ENCODE measurements at places on chromosomes 4 and X.

DNA sequence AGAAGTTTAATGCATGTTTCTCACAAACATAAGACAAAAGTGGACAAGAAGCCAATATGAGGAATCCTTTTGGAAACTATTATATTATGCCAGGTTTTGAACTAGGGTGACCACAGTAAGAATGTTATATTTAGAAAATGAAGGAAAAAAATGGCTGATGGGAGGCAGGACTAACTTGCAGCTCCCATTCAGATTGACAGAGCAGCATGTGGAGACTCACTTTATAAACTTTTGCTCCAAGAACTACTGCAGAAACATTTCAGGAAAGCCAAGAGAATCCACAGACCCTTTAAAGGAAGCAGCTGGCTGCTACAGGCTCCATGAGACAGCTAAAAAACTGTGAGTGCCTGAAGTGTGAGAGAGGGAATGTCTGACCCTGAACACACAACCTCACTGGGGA lies 738.6 kb upstream of the GRIA3 start:
- DNase-seq = no peak

- DNase-seq = no peak
Measured at GRCh38 chr4:37757761-37758160, 68.7 kb upstream of the PGM2 start.

DNA sequence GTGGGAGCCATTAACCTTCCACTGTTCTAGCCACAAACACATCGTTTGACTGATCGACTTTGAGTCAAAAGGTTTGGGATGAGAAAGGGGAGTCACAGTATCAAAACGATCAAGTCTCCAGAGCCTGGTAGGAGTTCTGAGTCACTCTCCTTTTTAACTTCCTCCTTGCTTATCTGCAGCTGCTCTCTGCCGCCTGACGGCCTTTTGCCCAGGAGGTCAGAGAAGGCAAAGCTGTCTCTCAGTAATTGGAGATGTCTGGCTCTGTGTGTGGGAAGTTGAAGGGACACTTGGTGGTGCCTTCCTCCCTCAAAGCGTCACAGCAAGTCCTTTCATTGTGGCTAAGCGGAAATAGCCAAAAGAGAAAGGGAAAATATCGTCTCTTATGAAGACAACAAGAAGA lies 63.1 kb downstream of the ANOS1 start:
- DNase-seq = no peak

GRCh38 chrX:11341274-11342201 lies 48.3 kb downstream of the AMELX start:
- no peak for DNase-seq

DNA sequence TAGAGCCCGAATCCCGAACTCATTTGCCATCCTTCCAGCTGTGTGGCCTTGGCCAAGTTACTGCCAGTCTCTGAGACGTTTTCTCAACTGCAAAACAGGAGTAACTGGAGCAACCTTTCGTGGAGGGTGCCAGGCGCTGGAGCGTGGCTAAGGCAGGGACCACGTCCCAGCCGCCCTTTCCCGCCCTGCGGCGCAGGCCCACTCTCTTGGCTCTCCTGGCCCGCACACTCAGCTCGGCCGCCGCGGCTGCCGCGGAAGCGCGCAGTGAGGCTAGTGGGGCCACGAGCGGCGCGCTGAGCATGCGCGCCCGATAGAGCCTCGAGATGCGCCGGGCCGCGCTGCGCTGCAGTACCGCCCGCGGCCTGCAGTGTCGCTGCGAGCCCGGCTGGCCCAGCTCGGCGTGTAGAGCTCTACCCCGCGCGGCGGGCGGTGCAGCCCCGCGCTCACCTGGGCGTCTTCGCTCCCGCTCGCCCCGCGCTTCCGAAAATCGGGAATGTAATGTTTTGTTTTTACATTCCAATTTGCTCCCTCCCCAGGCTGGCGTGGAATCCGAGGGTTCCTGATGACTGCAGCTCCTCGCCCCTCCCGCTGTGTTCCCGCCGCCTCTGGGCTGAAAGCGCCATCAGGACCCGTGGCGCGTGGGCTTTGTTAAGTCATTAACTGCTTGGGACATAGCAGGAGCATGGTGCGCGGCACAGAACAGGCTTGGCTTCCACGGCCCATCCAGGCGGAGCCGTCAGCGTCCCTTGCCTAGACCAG lies 4.0 kb upstream of the ZNF518B start:
- DNase-seq = peak; percentile 93

GRCh38 chr4:182225257-182225852 lies 17.8 kb upstream of the TENM3 start:
- DNase-seq = no peak

DNA sequence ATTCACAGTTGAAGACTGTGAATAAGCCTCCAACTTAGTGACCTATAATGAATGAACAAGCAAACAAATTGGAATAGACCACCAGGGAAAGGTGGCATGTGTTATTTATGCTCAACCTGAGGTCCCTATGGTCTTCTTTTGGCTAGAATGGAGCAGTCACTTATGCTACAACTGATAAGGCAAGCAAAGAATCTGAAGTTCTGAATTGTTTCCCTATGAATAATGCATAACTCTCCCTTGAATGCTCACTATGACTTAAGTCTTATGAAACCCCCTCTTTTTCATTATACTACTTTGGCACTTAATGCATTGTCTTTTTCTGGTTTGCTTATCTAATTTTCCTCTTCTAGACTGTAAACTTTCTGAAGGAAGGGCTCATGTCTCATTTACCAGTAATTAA lies 2.6 kb downstream of the GIMD1 start:
- no peak for DNase-seq

DNA sequence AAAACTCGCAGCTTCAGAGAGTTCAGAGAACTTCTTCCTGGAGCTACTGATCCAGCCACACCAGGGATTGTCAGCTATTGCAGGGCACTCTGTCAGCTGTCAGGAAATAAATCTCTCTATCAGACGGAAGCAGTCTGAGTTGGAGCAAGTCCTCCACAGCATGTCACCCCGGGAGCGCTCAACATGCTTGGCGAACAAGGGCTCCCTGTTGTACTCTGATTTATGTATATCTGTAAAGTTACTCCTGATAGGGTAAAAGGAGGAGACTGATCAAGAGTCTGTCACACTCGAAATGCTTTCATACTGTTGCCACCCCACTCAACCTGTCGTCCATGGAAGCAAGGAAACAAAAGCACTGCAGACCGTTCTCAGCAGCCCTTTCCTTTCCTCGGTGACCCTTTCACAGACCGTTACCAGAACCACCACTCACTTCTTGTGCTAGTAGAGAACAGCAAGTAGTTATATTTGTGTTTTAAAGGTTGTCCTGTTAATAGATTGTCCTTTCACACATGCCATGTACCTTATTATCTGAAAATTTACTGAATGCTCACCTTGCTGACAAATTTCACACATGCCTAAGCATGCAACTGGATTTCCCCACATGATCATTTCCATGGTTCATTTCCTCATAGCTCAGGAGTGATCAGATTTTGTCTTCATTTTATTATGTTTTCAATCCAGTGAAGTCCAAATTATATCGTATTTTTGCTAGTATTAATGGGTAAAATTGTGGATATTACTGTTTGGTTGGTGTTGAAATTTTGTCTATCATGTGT lies 2108.9 kb upstream of the TENM3 start:
- peak; percentile 14 for DNase-seq

DNA sequence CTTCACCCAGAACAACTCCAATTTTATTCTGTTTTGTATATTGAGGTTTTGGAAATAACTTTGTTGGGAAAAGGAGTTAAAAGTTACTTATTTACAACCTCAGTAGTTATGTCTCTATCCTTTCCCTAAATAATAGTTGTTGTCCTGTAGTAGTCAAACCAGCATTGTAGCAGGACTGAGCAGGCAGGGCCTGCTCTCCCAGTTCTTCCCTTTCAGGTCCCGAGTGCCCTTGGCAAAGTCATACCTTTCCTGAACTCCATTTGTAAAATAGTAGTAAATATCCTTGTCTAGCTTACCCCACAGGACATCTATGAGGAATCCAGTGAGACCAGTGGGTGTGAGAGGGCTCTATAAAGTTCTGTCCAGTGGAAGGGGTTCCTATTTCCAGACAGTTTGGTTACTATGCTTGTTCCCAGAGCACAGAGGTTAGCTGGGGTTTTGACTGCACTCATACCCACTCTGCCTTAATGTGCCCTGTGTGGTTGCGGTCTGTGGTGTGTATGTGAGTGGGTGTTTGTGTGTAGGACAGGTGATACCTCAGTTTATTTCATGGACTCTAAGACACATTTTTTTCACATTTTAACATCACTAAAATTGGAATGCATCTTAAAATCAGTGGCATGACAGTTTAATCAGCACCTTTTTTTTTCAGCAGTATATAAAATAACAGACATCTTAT lies 136.3 kb downstream of the AMMECR1 start:
- no peak for DNase-seq

DNA sequence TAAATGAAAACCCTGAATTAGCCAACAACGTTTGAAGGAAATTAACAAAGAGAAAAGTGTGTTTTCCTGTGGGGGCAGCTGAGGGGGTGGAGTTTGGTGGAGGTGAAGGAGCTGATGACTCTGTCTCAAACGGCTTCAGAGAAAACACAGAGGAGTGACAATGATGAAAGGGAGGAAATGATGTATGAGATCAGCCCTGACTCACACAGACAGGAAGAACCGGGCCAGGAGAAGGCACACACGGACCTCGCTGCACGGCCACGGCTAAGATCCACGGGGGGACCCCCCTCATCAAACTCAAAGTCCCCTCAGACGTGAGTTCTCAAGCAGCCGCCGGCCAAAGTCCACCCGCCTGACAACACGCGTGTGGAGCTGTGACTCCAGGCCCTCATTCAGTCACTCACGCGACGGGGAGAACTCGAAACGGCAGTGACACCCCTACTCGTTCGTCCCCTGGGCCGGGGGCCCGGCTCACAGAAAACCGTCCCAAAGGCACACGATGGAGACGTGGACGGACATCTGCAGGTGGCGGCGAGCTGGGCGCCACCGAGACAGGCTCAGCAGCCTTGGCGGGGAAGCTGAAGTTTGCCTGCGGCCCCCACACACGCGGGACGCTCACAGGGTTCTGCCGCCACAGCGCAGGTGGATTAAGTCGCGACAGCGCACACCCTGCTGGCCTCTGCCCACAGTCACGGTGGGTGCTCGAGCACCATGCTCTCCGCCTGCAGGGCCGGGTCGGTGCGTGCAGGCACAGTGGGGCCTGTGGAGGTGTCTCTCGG lies 28.8 kb downstream of the PPP2R3B start:
- DNase-seq = no peak

- no peak for DNase-seq
Measured at GRCh38 chrX:9062641-9063040, 28.7 kb upstream of the FAM9B start.

- DNase-seq = no peak
Measured at GRCh38 chr4:2073808-2074481, 14.8 kb downstream of the NAT8L start.

GRCh38 chrX:19709812-19710518 lies 177.4 kb downstream of the SH3KBP1 start:
- DNase-seq = no peak

GRCh38 chr4:47744253-47744652 lies 93.6 kb downstream of the CORIN start:
- no peak for DNase-seq

DNA sequence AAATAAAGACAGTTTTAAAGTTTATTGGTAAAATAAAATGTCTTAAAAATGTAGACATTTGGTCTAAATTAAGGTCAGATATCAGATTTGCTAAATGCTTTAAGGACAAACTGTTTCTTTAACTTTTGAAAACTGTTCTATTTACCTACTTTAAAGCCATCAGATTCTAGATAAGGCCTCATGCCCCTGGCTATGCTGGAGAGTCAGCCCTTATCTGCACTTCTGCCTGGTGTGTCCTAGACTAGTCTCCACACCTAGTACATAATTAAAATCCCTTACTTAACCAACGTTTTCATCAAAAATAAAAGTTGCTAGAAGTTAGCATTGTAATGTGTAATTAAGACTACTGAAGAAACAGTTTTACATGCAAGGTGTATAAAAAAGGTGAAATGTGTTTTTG lies 25.6 kb downstream of the HSD17B11 start:
- no peak for DNase-seq

DNA sequence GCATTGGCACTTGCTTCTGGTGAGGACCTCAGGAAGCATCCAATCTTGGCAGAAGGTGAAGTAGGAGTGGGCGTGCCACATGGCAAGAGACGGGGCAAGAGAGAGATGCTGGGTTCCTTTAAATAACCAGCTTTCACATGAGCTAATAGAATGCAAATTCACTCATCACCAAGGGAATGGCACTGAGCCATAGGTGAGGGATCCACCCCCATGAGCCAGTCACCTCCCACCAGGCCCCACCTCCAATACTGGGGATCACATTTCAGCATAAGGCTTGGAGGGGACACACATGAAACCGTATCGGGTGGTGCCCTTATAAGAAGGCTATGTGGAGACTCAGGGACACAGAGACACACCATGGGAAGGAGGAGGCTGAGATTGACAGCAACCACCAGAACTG lies 140.0 kb upstream of the MSX1 start:
- peak; percentile 23 for DNase-seq

DNA sequence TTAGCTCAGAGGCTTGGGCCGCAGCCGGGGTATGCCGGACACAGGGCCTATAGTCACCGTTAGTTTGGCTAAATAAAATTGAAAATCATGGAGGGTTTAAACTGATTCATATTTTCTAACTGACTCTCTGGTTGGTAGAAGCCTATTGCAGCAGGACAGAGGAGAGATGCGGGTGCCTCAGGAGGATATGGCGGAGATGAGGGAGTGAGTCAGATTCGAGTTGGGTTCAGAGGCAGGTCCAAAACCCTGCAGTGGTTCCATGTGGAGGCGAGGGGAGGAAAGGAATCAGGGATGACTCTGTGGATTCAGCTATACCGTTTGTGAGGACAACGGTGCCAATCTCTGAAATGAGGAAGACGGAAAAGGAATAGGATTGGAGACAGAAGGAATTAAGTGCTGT lies 176.6 kb downstream of the PALLD start:
- DNase-seq = no peak

DNA sequence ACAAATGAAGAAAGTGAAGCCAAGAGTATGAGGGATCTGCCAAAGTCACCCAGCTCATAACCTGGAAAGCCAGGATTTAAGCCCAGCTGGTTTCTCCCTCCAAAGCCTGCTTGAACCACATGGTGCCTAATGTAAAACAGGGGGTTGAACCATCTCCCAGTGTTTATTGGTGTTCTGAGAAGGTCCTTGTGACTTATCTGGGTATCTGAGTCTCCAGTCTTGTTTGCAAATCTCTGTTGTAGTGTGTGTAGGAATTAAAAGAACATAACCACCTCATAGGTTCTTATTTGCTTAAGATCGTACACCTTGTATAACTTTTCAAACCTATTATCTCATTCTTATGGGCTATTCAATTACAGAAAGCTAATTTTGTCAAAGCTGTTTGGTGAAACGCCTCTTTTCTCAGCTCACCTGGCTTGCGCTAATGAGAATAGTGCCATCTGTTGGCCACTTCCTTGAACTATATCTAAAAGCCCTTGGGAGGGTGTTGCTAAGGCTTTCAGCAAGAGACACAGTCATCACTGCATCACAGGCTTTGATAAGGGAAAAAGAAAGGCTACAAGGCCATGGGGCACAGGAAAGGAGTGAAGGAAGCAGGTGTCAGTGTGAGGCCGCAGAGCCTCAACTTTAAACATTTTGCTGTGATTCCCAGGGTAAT lies 34.0 kb downstream of the ETDB start:
- peak; percentile 49 for DNase-seq

DNA sequence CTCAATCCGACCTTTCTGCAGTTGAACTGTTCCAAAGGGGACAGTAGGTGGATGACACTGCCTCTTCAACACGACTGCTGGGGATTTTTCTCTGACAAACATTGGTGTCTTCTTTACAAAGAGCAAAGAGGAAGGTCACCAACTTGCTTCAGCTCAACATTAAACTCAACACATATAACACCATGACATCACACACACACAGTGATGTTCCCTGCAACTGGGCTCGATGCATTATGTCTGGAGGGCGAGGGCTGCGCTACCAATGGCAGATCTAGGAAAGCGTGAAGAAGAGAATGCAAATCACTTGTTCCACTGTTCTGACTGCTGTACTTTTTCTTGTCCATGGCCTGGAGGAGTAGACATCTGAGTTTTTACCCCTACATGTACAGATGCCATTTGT lies 385.9 kb downstream of the UNC5C start:
- no peak for DNase-seq
